ENCODE measurements at places on chromosomes 2 and 18.

GRCh38 chr2:119732601-119733164 is 27.0 kb upstream of the PTPN4 start:
- no peak for DNase-seq

GRCh38 chr2:69750246-69750645 is 8.3 kb downstream of the ANXA4 start:
- no peak for DNase-seq

DNA sequence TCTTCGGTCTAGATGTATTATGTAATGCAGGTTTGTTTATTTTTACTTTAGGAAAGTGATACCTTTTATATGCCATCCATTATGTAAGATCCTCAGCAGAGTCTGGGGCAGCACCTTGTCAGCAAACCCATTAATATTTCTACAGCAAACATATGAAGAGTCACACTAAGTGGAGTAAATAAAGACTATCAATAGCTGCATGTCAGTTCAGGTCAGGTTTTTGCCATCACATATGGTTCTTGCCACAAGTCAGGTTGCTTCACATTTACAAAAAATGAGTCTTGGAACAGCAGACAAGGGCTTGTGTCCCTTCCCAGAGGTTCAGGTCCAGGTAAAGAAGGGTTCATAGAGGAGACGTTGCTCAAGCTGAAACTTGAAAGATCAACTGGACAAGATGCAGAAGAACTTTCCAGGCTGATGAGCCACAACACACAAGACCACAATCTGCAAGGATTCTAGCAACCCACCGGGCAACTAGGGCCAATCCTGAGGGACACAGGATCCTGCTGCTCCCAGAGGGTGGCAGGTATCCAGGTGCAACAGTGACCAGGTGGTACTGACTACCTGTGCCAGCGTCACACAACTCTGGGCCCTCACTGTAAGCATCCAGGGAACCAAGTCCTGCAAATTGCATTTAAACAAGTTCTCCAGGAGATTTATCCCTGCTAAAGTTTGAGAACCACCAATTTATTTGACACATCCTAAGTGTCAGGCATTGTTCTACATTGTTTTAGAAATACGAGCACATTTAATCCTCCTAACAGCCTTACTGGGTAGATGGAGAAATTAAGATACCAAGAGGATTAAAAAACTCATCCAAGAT is 215.8 kb downstream of the ALPK2 start:
- DNase-seq = no peak

- DNase-seq = no peak
Observed at GRCh38 chr2:98867539-98868309, 68.3 kb downstream of the CRACDL start.

DNA sequence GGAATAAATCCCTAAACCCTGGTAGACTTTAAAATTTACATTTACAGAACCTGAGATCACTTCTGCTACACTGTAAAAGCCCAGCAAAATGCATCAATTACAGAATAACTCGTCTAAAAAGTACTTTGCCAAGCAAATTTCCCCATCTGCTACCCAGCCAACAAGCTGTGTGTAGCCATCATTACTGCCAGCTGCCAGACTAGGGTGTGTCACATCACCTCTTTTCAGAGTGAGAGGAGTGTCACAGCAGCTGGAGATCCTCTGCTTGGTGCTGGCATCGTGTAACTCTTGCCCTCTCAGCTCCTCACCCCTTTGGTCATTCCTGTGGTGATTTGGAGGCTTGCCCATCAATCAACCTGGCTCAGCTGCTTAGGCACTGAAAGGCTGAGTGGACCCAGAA is 340.4 kb upstream of the MMADHC start:
- no peak for DNase-seq

Data from GM03348 (cell line).